Stimulated activated CD8-positive, alpha-beta memory T cell treated with anti-CD3 and anti-CD28 coated beads, Interleukin-4, amount 100 ng/mL, for 1 hour (primary cell): ENCODE measurements at places on chromosomes 3 and 15.

- DNase-seq: no peak
Observed at GRCh38 chr15:88337993-88338392, 81.5 kb upstream of the NTRK3 start.

DNA sequence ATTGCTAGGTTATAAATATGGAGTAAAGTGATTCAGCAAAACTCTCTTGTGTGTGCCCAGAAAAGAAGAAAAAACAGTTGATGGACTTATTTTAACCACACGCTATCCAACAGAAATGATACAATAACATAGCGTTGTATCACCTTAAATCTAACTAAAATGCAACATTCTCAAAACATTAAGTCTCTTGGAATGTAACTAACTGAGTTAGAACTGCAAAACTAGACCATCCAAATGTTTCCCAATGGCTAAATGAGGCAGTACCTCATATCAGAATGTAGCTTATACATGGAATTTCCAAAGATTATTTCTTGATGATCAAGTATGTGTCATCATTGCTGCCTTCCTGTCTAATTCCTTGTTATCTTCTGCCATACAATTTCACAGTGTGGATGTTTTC, 187.9 kb downstream of the CNTN3 start:
- DNase-seq: no peak

DNA sequence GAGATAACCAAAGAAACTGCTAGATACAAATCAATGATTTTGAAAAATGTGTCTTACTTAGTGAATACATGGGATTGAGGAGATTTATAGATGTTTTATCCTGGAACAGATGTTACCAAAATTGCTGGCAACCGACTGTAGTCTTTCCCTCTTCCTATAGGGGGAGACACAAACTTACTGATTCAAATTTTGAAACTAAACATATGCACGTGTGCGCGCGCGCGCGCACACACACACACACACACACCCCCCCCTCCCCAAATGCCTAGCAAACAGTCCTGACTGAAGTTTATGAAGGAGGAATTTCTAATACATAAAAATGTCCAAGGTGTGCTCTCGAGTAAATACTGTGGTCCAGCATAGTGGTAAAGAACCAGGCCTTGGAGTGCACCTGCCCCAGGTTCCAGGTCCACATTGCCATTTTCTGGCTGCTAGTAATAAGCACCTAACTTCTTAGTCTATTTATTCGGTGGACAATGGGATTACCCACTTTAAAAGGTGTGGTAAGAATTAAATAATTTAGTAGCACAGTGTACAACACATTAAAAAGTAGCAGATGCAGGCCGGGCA, 18.5 kb upstream of the C3orf62 start:
- DNase-seq: no peak

GRCh38 chr15:88193415-88193814, 63.1 kb downstream of the NTRK3 start:
- DNase-seq: no peak

DNA sequence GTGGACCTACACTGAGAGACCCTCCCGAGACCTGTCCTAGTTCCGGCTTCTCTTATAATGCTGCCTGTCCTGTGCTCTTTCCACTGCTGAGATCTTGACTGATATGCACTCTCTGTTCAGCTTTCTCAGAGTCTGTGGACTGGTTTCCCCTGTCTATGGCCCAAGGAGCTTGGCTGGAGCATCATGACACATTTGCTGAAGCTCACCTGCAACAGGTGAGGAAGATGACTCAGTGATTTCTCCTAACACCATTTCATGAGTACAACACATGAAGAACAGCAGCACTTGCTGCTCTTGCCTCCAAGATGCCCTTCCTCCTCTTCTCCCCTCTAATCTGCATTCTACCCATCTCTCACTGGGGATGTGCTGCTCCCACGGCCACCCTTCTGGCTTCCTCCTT, 92.1 kb downstream of the DUT start:
- DNase-seq: no peak

GRCh38 chr15:77709135-77709886, 76.6 kb upstream of the LINGO1 start:
- DNase-seq: no peak

DNA sequence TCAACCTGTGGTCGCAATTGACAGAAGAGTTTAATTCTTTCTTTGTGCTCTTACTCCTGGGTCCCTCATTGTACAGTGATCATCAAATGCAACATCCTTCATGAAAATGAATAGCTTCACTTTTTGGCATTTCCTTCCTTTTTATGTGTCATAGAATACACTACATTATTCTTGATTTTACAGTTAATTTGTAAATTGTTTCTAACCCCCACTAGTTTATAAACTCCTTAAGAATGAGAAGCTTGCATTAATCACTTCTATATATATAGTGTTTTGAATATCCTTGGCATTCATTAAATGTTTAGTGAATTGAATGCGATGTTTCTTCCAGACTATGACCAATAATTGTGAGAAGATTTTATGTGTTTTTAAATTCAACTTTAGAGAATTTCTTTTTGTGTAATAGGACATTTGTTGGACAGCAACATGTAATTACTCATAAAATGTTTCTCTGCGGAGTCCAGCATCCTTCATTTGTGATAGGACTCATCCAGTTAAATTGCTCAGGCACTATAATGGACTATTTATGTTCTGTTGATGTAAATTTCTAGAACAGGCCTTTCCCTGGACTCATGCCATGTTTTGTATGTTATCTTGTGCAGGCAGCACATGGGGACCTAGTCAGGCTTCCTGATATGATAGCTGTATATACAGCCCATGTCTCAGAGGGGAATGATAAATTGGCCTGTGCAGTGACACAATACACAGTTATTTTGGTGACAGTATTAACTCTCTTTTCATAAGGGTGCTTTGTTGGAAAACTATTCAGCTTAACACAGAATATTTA, 51.3 kb downstream of the MBNL1 start:
- DNase-seq: no peak

GRCh38 chr3:3587647-3587972, 211.6 kb upstream of the LRRN1 start:
- DNase-seq: no peak

GRCh38 chr15:48647962-48648361, 2.5 kb upstream of the FBN1 start:
- DNase-seq: no peak

DNA sequence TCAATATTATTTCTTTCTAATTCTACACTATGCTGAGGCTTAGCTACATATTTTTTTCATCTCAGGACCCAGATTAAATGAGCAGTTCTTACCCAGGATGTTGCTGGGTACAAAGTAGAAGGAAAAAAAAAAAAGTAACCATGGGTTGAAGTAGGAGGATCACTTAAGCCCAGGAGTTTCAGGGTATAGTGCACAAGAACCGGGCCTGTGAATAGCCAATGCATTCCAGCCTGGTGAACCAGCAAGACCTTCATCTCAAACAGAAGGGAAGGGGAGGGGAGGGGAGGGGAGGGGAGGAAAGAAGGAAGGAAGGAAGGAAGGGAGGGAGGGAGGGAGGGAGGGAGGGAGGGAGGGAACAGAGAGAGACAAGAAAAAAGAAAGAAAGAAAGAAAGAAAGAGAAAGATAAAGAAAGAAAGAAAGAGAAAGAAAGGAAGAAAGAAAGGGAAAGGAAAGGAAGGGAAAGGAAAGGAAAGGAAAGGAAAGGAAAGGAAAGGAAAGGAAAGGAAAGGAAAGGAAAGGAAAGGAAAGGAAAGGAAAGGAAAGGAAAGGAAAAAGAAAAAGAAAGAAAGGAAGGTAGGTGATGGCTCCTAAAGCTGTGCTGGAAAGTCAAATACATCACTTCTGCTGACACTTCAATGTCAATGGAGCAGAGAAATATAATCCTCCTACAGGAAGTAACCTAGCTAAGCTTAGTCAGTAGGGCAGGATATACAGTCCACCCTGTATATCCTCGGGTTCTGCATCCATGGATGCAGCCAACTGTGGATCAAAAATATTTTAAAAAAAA, 206.8 kb upstream of the TGFBR2 start:
- no peak for DNase-seq

GRCh38 chr3:144554889-144555288, 583.3 kb downstream of the DIPK2A start:
- no peak for DNase-seq

DNA sequence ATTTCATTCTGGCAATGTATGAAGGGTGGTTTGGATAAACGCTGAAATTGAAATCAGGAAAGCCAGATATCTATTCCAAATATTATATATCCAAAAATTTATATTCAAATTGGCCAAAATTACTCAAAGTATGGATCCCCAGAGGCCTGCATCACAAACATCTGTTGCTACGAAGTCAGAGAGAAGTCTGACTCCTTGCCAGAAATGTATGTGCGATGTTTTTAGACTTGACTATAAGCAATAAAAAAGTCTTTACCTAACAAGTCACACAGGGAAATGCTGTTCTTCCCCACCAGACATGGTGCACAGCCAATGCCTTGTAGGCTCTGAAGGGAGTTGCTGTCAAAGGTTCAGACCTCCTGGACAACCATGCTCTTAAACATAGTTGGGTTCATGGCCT, 533.1 kb downstream of the OTOL1 start:
- DNase-seq: no peak

DNA sequence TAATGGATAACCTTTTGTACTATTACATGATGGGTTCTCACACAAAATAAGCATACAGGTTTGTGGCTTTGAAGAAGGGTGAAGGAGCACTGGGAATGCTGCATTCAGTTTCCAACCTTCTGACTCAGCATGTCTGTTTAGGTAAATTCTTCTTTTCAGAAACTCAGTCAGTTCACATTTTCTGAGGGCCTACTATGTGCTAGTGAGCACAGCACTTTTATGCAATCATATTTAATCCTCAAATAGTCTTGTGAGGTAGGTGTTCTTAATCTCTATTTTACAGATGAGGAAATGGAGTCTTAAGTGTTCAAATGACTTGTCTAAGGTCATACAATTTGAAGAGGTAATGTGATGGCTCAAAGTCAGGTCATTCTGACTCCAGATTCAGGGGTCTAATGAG, 41.2 kb downstream of the ISL2 start:
- no peak for DNase-seq

DNA sequence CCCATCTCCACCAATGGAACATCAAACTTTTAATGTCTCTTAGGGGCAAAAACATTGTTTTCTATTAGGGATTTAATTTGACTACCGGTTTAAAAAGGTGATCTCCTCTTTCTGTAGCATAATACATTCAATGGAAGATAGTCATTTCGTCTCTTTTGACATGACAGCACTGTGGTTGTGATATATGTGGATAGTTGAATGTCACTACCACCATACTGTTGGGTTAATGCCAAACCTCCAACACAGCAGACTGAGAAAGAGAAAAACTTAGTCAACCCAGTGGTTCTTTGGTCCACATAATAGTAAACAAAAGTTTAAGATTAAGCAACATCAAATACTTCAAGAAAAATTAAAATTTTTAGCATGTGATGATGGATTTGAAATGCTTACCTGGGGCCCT, 530.4 kb downstream of the AGBL1 start:
- no peak for DNase-seq

- DNase-seq: no peak
Observed at GRCh38 chr3:3071136-3071535, 39.0 kb downstream of the IL5RA start.

DNA sequence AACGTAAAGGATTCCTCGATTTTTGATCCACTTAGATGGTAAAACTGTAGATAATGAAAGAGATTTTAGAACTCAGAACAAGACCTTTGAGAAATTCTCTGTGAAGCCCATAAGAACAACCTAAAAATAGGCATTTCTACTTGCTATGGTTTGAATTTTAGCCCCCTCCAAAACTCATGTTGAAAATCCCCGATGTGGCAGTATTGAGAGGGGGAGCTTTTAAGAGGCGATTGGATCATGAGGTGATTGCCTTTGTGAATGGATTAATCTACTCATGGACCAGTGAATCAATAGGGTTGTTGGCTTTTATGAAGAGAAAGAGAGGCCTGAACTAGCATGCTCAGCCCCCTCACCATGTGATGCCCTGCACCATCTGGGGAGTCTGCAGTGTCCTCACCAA, 20.2 kb upstream of the AHSG start:
- no peak for DNase-seq

- DNase-seq: no peak
Observed at GRCh38 chr15:70025413-70026296, 72.1 kb downstream of the TLE3 start.

- no peak for DNase-seq
Observed at GRCh38 chr3:145118303-145118702, 1042.7 kb downstream of the PLOD2 start.

GRCh38 chr3:16423298-16423697, 90.2 kb downstream of the RFTN1 start:
- no peak for DNase-seq

DNA sequence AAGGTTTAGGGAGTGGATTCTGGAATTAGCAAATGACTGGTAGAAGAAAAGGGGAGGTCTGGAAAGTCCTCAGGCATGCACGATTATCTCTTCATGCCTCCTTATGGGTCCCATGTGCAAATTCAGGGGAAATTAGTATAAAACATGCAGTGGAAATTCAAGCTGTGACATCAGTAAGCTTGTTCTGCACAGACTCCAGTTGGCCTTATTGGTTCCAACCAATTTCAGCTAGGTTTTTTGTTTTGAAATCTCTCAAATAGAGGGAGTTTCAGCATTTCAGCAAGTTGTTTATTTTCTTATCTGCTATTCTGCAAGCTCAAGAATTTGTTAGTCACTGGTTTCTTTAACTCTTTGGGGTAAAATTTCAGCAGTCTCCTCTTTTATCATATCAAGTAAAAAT, 774 bp upstream of the TMCO5A start:
- no peak for DNase-seq

- no peak for DNase-seq
Observed at GRCh38 chr15:73926219-73927002, at the start of gene LOXL1. TSS of gene LOXL1 (plus strand) at chr15:73926462. CDS start at chr15:73926784, 322 bp downstream.

DNA sequence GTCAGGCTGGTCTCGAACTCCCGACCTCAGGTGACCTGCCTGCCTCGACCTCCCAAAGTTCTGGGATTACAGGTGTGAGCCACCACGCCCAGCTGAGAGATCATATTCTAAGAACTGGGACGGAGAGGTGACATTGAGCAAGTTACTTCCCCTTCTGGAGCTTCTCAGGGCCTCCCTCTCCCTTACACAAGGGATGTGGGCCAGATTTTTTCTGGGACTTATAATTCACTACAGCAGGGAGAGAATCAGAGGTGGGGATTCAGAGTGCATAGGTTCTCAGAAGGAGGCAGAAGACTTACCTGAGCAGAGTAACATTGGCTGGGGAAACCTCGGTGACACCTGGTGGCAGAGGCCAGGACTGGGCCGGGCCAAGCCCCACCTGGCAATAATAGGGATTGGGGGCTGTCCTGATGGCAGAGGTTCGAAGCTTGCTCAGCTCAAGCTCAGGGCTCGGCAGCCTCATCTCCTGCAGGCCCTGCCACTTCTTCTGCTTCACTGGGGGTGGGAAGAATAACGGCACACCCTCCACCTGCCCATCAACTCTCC, 6.8 kb downstream of the LTK start:
- no peak for DNase-seq

DNA sequence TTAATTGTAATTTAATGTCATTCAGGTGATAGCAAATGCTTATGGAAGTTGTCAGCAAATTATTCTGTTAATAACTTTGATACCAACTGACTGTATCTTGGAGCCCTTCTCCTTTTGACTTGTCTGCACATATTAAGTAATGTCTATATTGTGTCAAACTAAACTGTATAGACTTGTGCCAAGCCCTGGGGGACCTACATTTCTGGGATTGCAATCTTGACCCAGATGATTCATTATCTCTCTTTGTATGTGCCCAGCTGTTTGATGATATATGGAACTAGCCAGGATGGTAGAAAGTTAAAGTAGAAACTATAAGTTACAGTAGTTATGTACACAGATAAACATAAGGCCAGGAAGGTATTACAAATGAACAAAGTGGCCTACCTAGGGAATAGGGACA, 402.8 kb upstream of the RARB start:
- no peak for DNase-seq

GRCh38 chr3:140292684-140293083, 357.7 kb downstream of the CLSTN2 start:
- DNase-seq: no peak

GRCh38 chr15:22810033-22810852, 23.8 kb downstream of the NIPA1 start:
- no peak for DNase-seq
